ENCODE measurements at places on chromosomes 12 and 14.

- DNase-seq: no peak
These were observed 912.7 kb downstream of the NRXN3 start for GRCh38 chr14:79082883-79083282.

- DNase-seq: no peak
These were observed 11.0 kb downstream of the HNRNPC start for GRCh38 chr14:21258005-21258888.

DNA sequence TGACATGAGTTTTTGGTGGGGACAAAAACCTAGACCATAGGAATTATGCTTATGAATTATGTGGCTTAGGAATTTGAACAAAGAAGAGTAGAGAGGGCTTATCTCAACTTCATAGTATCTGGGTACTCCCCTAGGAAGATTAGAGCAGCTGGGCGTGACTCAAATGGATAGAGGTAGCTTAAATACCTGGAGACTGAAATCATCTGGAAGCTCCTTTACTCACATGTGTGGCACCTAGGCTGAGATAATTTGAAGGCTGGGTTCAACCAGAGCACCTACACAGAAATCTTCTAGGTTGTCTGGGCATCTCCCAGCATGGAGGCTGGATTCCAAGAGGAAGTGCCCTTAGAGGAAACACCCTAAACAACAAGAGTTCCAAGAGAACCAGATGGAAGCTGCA is 393.9 kb downstream of the ADAMTS20 start:
- DNase-seq: no peak

GRCh38 chr14:74962493-74962892 is 7.1 kb upstream of the PGF start:
- DNase-seq: no peak

GRCh38 chr14:26897196-26897595 is 299.4 kb upstream of the NOVA1 start:
- DNase-seq: no peak

DNA sequence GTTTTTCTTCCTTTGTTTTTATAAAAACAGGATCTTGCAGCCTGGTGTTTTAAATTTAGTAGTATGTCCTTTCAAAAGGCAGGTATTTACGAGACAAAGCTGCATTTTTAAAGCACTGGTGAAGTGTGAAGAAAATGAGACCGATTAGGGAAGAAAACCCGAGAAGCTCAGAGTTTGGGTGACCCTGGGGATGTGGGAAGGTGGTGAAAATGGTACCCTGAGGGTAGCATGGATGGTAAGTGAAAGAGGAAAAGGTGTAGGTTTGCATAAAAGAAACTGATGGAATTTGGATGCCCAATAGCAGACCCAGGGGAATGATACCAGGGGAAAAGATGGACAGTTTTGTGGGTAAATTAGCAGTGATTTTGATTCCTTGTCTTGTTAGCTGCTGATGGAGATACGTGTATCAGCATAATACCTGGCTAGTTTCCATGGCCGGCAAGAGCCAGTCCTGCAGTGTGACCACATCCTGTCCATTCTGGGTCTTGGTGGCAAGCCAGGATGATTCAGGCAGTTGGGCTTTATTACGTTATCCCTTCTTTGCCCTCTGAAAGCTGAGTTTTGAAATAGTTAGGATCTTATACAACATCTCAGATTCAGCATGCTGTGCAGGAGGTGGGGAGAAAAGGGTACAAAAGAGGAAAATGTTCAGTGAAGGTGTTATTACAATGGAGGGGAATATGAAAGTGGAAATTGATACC is 8.9 kb downstream of the BICD1 start:
- no peak for DNase-seq

GRCh38 chr12:76317976-76318375 is 30.2 kb downstream of the BBS10 start:
- no peak for DNase-seq

DNA sequence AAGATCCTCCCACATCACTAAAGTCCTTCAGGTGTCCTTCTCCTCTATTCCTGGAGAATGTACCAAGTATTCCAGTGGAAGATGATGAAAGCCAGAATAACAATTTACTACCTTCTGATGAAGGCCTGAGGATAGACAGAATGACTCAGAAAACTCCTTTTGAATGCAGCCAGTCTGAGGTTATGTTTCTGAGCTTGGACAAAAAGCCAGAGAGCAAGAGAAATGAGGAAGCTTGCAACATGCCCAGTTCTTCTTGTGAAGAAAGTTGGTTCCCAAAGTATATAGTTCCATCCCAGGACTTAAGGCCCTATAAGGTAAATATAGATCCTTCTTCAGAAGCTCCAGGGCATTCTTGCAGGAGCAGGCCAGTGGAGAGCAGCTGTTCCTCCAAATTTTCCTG is 54.6 kb upstream of the HELB start:
- DNase-seq: no peak

GRCh38 chr12:53236443-53237111 is 4.6 kb upstream of the RARG start:
- DNase-seq: peak; percentile 66

DNA sequence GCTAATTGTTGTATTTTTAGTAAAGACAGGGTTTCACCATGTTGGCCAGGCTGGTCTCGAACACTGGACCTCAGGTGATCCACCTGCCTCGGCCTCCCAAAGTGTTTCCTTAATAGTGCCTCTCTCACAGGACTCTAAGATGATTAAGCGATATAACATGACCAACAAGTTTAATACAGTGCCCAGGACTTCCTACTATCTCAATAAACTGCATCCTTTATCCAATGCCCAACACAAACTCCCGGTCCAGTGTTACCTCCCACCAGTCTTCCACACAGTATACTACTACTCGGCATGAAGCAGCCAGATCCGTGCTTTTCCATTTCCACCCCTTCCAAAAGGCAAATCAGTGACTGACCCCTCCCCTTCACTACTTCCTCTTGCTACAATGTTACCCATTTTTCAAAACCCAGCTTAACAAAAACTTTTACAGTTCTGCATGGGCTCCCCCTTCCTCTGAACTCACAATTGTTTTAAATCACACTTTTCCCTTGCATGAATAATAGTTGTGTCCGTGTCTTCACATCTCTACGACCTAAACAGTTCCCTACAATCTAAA is 900 bp downstream of the NOP2 start:
- DNase-seq: no peak
